GM12878 (cell line): ENCODE measurements at places on chromosomes 4 and X. TPM values are rescaled to one million over a fixed set of nuclear protein-coding genes. Genes with fewer than 3 reads are reported as not detected.
A peak's percentile ranks its signal among the peaks of the same experiment; 100 is the strongest.

Gene DUSP21
- total RNA-seq, result not detected in 2 replicates

Gene FRMD7
- not detected in 2 replicates for total RNA-seq

Gene ENAM
- total RNA-seq, result 0.27 and 0.51 TPM in 2 replicates

Gene STS
- total RNA-seq, result 5.3 and 6.1 TPM in 2 replicates

Gene PDE6B
- total RNA-seq, result 3.5 and 5.6 TPM in 2 replicates

Gene NAP1L5
- 2.9 and 3.0 TPM in 2 replicates for total RNA-seq

Gene HS6ST2
- total RNA-seq, result not detected in 2 replicates

Gene PDZD4
- 0.15 TPM in 1 of 2 replicates, not detected in the other for total RNA-seq

Gene PDCL2
- total RNA-seq, result not detected in 2 replicates

Gene EMD
- 58.5 and 59.3 TPM in 2 replicates for total RNA-seq

Gene RNF128
- total RNA-seq, result 0.10 TPM in 1 of 2 replicates, not detected in the other

Gene IL2
- 0.66 and 1.2 TPM in 2 replicates for total RNA-seq

Gene MAGEA8
- total RNA-seq, result not detected in 2 replicates

Gene PCDH7
- 0.21 TPM in 1 of 2 replicates, not detected in the other for total RNA-seq

GRCh38 chr4:150209140-150209829 is 131.0 kb downstream of the DCLK2 start:
- DNase-seq, result no peak
- H3K4me3 ChIP-seq, result no peak overlapping the region
- H3K4me1 ChIP-seq, result no peaks in the 10 kb centered on the region
- no peaks in the 10 kb centered on the region for H3K36me3 ChIP-seq
- no peak overlapping the region for H3K27ac ChIP-seq

DNA sequence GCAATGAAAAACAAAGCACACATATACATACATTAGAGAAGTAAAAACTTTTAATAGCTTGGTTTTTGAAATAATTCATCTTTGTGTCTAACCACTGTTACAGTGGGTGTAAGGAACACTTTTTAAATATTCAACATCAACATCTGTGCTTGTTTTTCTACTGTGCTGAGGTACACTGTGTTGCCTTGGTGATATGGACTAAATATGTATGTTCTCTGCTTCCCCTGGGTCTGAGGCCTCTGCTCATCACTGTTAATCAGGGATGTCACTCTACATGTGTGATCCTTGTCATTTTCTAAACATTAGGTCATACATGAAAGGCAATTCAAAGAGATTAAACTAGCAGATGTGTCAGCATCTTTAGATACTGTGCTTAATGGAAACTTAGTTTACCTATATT is 10.9 kb downstream of the MCTS1 start:
- H3K4me1 ChIP-seq, result peaks cover 4% of the 10 kb centered on the region
- no peak overlapping the region for H3K27ac ChIP-seq
- H3K36me3 ChIP-seq, result peaks cover 4% of the 10 kb centered on the region; the same call in 1 of the 2 replicates
- no peaks in the 10 kb centered on the region for H3K27me3 ChIP-seq

DNA sequence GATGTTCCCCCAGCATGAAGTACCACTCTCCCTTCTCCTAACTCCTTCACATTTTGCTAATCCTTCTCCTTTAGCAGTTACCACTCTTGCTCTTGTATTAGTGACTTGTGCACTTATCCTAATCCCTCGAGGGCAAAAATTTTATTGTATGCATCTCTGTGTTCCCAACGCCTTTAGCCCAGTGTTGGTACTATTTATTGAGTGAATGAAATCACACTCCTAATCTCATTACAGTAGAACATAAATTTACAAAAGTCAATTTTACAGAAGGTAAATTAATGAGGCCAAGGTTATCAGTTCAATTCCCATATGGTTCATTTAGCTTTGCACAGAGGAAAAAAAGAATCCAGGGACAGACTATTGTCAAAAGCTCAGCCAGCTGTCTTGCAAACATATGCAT is 178.4 kb downstream of the NR3C2 start:
- no peaks in the 10 kb centered on the region for H3K36me3 ChIP-seq
- H3K27ac ChIP-seq, result no peak overlapping the region
- H3K4me1 ChIP-seq, result no peaks in the 10 kb centered on the region
- no peak for DNase-seq
- no peaks in the 10 kb centered on the region for H3K27me3 ChIP-seq

DNA sequence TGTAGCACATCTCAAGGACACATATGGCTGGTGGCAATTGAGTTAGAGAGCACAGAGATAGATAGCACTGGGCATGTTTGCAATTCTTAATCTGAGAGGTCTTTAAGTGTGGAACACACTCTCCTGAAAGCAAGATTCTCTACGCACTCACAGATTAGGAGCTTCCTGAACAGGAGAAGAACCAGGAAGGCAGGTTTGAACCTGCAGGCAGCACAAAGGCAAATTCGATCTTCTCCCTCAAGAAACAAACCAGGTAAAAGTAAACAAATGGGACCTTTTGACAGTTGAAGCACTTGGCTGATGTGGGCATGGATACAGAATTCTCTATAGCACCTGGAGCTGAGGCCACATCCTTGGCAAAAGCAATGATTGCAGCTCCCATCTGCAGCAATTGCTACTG is 24.3 kb downstream of the HS3ST1 start:
- H3K4me3 ChIP-seq, result no peak overlapping the region
- H3K27me3 ChIP-seq, result no peaks in the 10 kb centered on the region
- no peaks in the 10 kb centered on the region for H3K36me3 ChIP-seq

DNA sequence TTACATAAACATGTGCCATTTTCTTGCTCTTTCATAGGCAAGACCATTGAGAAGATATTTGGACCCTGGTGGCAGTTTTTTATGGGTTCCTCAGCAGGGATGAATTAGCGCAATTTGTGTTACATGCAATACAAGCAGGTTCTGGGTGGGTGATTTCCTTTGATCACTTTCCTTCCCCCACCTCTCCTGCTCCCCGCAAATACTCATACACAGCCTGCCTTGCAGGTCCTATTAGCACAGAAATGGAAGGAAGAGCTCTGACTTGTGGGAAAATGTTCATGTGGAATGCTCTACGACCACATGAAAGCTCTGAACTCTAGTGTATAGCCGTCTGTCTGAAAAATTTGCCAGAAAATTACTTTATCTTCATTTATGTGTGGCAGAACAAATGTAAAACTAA is 361.0 kb upstream of the FAT1 start:
- no peak for DNase-seq
- no peaks in the 10 kb centered on the region for H3K4me1 ChIP-seq
- H3K36me3 ChIP-seq, result no peaks in the 10 kb centered on the region
- H3K4me3 ChIP-seq, result no peak overlapping the region
- H3K27me3 ChIP-seq, result no peaks in the 10 kb centered on the region
- H3K27ac ChIP-seq, result no peak overlapping the region

- no peaks in the 10 kb centered on the region for H3K36me3 ChIP-seq
- H3K27me3 ChIP-seq, result no peaks in the 10 kb centered on the region
- H3K4me3 ChIP-seq, result no peak overlapping the region
- no peaks in the 10 kb centered on the region for H3K4me1 ChIP-seq
- no peak overlapping the region for H3K27ac ChIP-seq
Measured at GRCh38 chrX:109350551-109350950, 131.3 kb downstream of the GUCY2F start.

DNA sequence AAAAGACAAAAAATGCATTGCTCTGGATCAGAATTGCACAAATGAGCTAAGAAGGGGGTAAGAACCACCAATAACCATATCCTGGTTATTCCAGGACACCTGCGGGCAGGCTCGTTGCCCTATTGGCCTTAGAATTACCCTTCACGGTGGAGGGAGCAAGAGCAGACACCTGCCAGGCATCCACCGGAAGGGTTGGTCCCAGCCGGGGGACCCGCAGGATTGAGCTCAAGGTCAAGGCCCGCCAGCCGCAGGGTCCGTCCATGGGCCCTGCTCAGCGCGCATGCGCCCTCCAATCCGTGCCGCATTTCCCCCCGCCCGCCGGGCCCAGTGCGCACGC is 575 bp downstream of the SLC25A6 start:
- no peaks in the 10 kb centered on the region for H3K27me3 ChIP-seq
- H3K27ac ChIP-seq, result peak overlapping the region; percentile 99
- H3K4me1 ChIP-seq, result peaks cover 10% of the 10 kb centered on the region
- DNase-seq, result peak; percentile 69

- no peaks in the 10 kb centered on the region for H3K4me1 ChIP-seq
- H3K4me3 ChIP-seq, result no peak overlapping the region
- H3K36me3 ChIP-seq, result no peaks in the 10 kb centered on the region
Measured at GRCh38 chr4:139416073-139416673, 37.7 kb upstream of the RAB33B start.

DNA sequence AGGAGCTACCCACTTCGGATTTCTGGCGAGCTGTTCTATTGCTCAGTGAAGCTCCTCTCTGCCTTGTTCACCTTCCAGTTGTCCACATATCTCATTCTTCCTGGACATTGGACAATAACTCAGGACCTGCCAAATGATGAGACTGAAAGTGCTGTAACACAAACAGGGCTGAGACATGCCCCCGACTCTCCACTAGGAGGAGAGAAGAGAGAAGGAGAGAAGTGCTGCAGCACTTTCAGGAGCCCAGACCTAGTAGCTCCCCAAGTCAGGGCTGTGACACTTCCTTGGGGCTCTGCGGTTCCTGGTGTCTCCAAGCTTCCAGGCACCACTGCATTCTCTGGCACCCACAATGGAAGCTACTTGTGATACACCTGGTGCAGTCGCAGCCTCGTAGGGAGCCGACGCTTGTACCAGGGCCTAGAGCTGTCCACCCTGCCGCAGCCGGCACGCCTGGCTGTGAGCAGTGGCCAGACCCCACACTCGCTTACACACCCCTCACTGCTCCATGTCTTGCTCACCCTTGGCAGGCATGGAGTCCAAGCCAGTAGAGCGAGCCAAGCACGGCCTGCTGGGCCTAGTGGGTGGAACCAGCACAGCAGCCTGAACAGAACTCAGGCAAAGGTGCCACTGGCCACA is 234.9 kb downstream of the TECRL start:
- no peak for DNase-seq
- H3K27me3 ChIP-seq, result no peaks in the 10 kb centered on the region
- H3K27ac ChIP-seq, result no peak overlapping the region
- no peaks in the 10 kb centered on the region for H3K4me1 ChIP-seq
- H3K36me3 ChIP-seq, result no peaks in the 10 kb centered on the region
- no peak overlapping the region for H3K4me3 ChIP-seq

- H3K27ac ChIP-seq, result no peak overlapping the region
- no peaks in the 10 kb centered on the region for H3K4me1 ChIP-seq
- H3K36me3 ChIP-seq, result no peaks in the 10 kb centered on the region
- H3K4me3 ChIP-seq, result no peak overlapping the region
- no peak for DNase-seq
Measured at GRCh38 chr4:82501154-82501442, 60.7 kb downstream of the TMEM150C start.

DNA sequence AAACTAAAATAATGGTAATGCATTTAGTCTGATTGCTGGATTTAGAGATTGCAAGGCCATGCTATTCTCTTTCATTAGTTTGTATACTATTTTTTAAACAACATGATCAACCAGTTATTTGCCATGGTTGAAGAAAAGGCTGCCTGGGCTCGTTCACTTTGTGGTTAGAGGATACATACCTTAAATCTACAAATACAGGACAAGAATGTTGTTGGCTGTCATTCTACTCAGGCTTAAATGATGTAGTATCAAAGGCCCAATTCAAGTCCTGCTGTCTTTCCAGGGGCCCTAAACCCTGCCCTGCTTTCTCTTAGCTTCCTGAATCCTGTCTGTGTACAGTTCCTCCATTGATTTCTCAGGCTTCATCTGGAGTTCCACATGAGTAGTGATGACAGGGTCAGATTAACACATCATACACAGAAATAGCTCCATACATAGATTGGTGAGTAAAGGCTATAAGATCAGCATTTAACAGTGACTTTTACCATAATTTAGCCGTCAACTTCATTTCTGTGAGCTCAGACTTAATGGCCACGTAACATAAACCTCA is 114.9 kb upstream of the GPRIN3 start:
- H3K4me3 ChIP-seq, result no peak overlapping the region
- no peaks in the 10 kb centered on the region for H3K36me3 ChIP-seq
- no peak overlapping the region for H3K27ac ChIP-seq
- H3K27me3 ChIP-seq, result no peaks in the 10 kb centered on the region
- DNase-seq, result no peak

GRCh38 chr4:80094191-80094590 is 21.2 kb upstream of the ANTXR2 start:
- DNase-seq, result no peak
- H3K4me1 ChIP-seq, result no peaks in the 10 kb centered on the region
- H3K27ac ChIP-seq, result no peak overlapping the region
- H3K27me3 ChIP-seq, result no peaks in the 10 kb centered on the region

DNA sequence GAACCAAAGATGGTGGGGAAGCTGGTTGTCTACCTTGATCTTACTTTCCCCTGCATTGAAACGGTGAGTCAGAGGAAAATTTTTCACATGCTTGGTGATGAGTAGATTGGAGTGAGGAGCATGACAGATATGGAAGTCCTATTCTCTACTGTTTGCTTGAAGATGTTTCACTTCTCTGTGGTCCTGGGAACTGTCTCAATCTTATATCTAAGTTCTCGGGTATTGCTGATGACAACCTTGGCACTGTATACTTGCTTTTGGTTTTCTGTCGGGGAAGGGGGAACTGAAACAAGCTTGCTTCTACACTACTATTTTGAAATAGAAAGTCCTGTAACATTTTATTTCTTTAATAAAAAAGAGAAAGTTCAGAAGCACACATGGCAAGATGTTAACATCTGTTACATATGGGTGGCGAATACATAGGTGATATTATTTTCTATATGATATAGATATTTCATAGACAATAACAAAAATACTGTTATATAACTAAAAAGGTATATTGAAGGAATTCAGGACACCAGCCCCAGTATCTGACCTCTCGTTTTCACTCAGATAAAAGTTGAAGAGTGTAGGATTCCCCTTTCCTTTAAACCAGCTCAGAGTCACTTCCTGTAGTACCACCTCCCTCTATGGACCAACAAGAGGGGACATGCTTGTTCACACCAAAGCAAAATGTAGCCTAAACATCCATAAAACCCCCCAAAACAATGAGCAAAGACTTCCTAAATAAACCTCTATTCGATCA is 88.8 kb downstream of the FMR1NB start:
- no peaks in the 10 kb centered on the region for H3K27me3 ChIP-seq
- DNase-seq, result peak; percentile 25
- H3K4me1 ChIP-seq, result peaks cover 3% of the 10 kb centered on the region; the same call in 1 of the 2 replicates
- no peak overlapping the region for H3K27ac ChIP-seq
- H3K36me3 ChIP-seq, result no peaks in the 10 kb centered on the region
- no peak overlapping the region; the same call in 1 of the 2 replicates for H3K4me3 ChIP-seq

DNA sequence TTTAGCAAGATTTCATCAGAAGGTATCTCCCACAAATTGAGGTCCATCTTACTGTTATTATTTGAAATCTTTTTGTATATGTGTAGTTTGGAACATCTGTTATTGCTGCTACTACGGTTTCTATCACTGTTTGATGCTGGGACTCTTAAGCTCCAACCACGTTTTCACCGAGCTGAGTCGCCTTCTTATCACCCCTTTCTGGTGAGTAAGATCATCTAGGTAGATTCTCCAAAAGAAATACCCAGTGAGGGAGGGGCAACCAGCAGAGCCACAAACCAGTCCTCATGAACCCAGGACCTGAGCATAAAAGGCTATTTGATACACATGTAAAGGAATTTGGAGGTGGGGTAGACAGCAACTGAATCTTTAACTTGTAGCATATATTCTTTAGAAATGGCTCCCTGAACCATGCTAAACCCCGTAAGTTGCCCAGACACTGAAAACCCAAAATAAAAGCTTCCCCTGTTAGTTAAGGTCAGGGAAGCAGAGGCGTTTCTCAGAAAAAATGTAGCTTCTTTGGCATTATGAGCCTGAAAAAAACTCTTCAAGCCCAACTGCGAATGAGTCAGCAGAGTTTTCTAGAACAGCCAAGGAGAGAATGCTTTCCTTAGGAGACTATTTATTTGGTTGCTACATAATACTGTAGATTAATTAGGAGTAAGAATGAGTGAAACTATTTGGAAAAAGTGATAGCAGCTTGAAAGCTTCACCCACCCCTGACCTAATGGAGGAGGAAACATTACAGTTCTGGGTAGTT is 53.8 kb upstream of the ATXN3L start:
- no peak for DNase-seq
- no peaks in the 10 kb centered on the region; the same call in 1 of the 2 replicates for H3K4me1 ChIP-seq
- H3K27me3 ChIP-seq, result no peaks in the 10 kb centered on the region; the same call in 1 of the 2 replicates
- no peak overlapping the region for H3K4me3 ChIP-seq
- H3K27ac ChIP-seq, result no peak overlapping the region
